ENCODE measurements at places on chromosomes 1 and 21. TPM values are rescaled to one million over a fixed set of nuclear protein-coding genes. Genes with fewer than 3 reads are reported as not detected.

Gene ESPN
- total RNA-seq = not detected

Gene ELAPOR1
- 0.22 TPM for total RNA-seq

Gene RGSL1
- total RNA-seq = 0.22 TPM

Gene NBPF4
- not detected for total RNA-seq

GRCh38 chr1:1783320-1783719 lies 5.0 kb upstream of the NADK start:
- peaks cover 60% of the 10 kb centered on the region for H3K4me1 ChIP-seq
- peak overlapping the region; percentile 98 for H3K27ac ChIP-seq
- H3K36me3 ChIP-seq = peaks cover 21% of the 10 kb centered on the region
- H3K4me3 ChIP-seq = no peak overlapping the region
- no peak for DNase-seq
- no peaks in the 10 kb centered on the region for H3K27me3 ChIP-seq

GRCh38 chr1:180261524-180262155 lies 31.6 kb downstream of the LHX4 start:
- H3K27ac ChIP-seq = no peak overlapping the region
- H3K4me3 ChIP-seq = no peak overlapping the region
- H3K4me1 ChIP-seq = no peaks in the 10 kb centered on the region
- DNase-seq = no peak
- no peaks in the 10 kb centered on the region for H3K36me3 ChIP-seq

DNA sequence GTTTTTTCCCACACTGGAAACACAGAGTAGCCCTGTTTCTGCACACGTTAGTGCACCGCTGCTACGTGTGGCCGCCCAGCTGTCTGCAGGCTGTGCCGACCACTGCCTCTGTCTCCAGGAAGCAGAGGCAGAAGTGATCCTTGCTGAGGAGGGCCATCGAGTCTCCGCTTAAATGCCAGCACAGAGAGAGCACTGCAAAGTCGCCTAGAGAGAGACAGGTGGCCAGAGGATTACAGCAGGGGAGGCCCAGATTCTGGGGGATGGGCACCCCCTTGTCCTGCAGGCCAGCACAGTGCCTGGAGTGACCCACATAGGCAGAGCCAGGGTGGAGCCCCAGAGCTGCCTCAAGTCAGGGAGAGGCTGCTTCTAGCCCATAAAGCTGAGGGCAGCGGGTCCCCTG lies 6.1 kb downstream of the TPRG1L start:
- H3K36me3 ChIP-seq = peaks cover 3% of the 10 kb centered on the region
- H3K4me3 ChIP-seq = no peak overlapping the region
- peaks cover 3% of the 10 kb centered on the region for H3K4me1 ChIP-seq
- DNase-seq = no peak

DNA sequence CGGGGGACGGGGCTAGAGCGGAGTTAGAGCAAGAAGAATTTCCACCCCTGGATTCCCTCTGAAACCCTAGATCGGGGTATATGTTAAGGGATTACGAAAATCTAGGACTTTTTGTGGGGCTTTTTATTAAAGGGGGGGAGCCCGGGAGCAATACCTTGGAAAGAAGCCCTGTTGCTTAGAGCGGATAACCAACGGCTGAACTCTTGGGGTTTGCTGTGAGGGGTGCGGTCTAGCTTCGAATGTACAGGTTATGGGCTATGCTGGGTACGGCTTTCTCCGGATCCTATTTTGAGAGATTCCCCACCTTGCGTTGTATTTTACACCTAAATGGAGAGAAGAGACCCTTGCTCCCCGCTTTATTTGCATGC lies 626 bp downstream of the DYRK3 start:
- no peaks in the 10 kb centered on the region for H3K27me3 ChIP-seq
- H3K4me1 ChIP-seq = peaks cover 29% of the 10 kb centered on the region
- H3K36me3 ChIP-seq = no peaks in the 10 kb centered on the region

GRCh38 chr1:89611721-89612120 lies 21.2 kb upstream of the LRRC8C start:
- H3K4me1 ChIP-seq = peaks cover 11% of the 10 kb centered on the region
- H3K27ac ChIP-seq = no peak overlapping the region
- no peaks in the 10 kb centered on the region for H3K27me3 ChIP-seq
- DNase-seq = no peak
- H3K4me3 ChIP-seq = no peak overlapping the region
- H3K36me3 ChIP-seq = no peaks in the 10 kb centered on the region

DNA sequence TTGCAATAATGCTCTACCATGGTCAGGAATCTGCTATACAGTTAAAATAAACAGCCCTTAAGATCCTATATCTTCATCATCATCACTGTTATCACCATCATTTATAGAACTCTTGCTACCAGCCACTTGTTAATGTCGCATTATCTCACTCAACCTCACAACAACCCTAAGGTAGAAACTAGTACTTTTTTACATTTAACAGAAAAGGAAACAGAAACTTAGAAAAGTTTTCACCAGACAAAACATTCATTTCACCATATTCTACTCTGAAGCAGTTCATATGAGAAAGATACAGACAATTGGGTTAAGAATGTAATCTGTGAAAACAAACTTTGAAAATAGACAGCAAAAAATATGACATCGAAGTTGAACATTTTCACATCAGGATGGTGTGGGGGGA lies 262.6 kb downstream of the ATG4C start:
- no peaks in the 10 kb centered on the region for H3K27me3 ChIP-seq
- no peaks in the 10 kb centered on the region for H3K4me1 ChIP-seq
- no peak overlapping the region for H3K4me3 ChIP-seq
- H3K27ac ChIP-seq = no peak overlapping the region
- no peak for DNase-seq

GRCh38 chr1:30274173-30274970 lies 449.0 kb downstream of the MATN1 start:
- no peak for DNase-seq
- no peak overlapping the region for H3K4me3 ChIP-seq
- no peak overlapping the region for H3K27ac ChIP-seq
- H3K27me3 ChIP-seq = no peaks in the 10 kb centered on the region

DNA sequence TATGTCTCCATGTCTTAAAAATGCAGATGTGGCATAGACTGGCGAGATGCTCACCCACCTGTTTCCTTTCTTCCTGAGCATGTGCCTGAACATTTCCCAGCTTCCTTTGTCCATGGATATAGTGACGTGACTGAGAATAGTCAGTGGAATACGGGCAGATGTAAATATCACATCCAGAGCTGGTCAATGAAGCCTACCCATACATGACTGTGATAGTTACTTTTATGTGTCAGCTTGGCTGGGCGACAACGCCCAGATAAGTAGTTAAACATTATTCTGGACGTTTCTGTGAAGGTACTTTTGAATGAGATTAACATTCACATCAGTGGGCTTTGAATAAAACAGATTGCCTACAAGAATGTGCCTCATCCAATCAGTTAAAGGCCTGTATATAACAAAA lies 135.7 kb downstream of the RGS7 start:
- H3K27me3 ChIP-seq = no peaks in the 10 kb centered on the region
- no peak overlapping the region for H3K4me3 ChIP-seq
- H3K27ac ChIP-seq = no peak overlapping the region
- no peaks in the 10 kb centered on the region for H3K36me3 ChIP-seq
- DNase-seq = no peak
- H3K4me1 ChIP-seq = no peaks in the 10 kb centered on the region
